ENCODE measurements at places on chromosomes 12 and 14.

DNA sequence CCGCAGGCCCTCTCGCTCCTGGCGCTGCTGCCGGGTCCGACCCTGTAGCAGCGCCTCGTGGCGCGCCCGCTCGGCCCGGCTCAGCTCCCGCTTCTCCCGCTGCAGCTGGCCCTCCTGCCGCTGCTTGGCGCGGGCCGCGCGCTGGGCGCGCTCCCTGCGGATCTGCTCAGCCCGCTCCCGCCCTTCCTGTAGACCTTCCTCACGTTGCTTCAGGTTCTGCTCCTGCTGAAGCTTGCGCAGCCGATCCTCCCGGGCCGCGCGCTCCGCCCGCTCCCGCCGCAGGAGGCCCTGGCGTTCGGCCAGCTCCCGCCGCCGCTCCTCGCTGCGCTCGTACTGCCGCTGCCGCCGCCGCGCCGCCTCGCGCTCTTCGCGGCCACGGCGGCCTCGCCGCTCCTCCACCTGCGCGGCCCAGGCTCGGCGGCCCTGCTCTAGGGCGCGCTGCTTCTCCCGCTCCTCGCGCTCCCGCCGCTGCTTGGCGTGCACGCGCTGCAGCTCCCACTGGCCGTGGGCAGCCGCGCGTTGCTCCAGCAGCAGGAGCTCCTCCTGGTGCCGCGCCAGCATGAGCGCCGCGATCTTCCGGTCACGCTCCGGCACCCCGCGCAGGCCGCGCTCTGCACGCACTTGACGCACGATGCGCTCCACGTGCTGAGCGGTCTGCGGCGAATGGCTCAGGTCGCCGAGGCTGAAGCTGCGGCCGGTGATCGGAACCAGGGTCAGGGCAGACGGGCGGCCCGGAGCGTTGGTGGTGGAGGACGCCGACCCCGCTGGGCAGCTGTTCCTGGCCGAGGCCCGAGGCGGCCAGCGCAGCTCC, 2.4 kb downstream of the CCDC177 start:
- no peak for DNase-seq

GRCh38 chr12:58916161-58916621, 4.1 kb downstream of the LRIG3 start:
- DNase-seq = no peak

DNA sequence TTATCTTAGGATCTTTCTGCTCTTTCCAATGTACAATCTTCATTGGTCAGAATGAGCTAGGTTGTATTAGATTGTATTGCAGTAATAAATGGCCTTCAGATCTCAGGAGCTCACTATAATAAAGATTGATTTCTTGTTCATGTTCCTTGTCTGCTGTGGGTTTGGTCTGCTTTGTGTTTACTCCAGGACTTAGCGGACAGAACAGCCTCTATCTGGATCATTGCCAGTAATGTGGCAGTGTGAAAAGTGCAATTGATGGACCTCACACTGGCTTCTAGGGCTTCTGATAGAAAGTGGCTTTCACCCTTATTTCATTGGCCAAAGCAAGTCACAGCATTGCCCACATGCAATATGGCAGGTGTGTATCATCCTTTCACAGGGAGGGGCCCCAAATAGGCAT, 81.2 kb downstream of the BTG1 start:
- no peak for DNase-seq

DNA sequence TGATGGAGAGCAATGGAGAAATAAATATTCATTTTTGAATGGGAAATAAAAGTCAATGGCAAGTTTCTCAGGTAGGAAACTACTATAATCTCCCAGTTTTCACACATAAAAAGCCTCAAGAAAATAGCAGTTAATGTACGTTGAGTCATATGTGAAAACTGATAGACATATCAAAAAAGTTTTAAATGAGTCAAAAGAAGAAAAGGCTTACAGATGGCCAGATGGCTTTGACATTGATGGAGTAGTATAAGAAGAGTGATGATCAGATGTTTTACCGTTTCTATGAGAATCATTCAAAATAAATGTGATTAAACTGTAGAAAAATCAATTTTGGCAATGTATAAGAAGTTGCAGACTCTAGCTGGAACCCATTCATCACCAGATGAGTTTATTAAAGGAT, 97.8 kb downstream of the LLPH start:
- DNase-seq = no peak

DNA sequence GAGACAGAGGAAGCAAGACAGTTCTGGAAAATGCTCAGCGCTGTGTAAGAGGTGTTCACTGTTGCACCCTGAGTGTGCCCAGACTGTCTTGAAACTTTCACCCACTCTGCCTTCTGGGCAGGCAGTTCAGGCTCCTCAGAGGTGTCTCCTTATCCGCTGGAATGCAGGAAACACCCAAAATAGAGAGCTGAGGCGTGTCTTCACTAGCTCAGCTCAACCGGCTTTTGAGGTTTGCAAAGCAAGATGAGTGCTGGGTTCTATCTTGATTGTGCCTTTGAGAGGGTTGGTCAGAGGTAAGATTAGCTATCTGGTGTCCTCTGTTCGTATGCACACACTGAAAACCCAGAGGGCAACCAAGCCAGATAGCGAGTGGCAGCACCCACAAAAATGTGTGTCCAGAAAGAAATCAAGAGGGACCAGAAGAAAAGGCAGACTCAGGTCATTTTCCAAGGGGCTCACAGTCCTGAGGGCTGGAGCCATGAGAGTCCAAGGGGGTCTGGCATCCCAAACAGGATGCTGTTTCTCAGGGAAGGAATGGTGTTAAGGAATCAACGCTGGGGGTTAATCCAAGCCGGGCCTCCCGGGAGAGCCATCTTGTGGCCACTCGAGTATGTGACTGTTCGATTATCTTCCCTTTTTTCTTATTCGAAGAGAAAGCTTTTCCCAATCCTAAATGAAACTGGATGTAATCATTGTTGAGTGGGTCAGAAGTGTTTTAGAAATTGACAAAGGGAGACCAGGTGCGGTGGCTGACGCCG, 47.1 kb downstream of the TBX3 start:
- DNase-seq = no peak

GRCh38 chr12:47903927-47904712, 674 bp downstream of the VDR start:
- no peak for DNase-seq

DNA sequence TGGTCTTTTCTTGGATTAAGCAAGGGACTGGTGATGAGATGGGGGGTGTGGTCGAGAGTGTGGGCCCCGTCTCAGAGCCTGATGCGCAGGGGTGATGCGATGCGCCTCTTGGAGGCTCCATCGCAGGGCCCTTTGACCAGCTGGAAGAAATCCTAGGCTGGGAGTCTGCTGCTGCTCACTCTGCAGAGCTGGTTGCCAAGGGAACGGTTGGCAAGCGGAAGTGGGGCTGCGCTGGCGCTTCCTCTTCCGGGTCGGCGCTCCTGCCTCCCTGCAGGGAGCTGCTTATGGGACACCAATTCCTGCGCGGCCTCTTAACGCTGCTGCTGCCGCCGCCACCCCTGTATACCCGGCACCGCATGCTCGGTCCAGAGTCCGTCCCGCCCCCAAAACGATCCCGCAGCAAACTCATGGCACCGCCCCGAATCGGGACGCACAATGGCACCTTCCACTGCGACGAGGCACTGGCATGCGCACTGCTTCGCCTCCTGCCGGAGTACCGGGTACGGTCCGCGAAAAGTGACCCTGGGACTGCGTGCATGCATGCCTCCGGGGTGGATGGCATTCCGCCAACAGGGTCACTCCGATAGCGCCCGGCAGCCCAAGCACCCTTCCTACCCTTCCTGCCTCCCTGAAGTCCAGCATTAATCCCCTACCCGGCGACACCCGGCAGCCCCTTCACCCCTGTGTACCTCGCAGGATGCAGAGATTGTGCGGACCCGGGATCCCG, at the start of gene MYG1:
TSS of gene MYG1 (plus strand) at position 242 of the 727 bp plus-strand sequence. CDS start at position 285, 43 bp downstream.
- DNase-seq = peak; percentile 82

GRCh38 chr12:132105467-132105866, 38.7 kb downstream of the DDX51 start:
- no peak for DNase-seq

DNA sequence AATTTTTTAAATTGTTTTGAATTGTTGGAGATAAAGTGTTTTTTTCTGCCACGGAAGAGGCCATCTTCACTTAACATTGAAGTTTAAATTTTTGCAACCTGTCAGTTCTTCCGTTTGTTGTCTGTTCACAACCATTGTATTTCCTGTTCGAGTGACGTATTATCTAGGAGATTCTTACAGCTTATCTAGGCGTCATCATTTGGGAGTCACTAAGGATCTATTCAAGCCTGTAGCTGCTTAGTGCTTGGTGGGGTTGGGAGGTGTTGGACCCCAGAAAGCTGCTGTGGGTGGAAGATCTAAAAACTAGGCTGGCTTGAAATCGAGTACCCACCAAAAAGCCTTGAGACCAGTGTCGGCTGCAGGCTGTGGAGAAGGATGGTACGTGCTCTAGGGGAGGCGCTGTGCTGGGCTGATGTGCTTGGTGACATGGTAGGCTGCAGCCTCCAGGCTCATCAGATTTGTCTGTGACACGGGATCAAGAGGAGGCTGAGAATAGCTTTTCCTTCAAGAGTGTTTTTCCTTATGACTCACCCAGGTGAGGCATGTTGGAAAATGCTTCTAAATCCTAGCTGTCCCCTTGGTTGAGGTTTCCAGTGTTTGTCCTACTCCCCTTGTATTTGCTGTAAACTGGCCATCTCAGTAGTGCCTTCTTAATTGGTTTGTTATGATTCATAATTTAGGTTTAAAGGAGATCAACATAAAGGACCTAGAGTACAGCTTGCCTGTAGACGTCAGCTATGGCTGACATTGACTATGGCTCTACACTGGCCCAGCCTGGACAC, 57.8 kb downstream of the ATG14 start:
- DNase-seq = no peak

GRCh38 chr14:29663281-29663801, 264.3 kb downstream of the PRKD1 start:
- DNase-seq = no peak

DNA sequence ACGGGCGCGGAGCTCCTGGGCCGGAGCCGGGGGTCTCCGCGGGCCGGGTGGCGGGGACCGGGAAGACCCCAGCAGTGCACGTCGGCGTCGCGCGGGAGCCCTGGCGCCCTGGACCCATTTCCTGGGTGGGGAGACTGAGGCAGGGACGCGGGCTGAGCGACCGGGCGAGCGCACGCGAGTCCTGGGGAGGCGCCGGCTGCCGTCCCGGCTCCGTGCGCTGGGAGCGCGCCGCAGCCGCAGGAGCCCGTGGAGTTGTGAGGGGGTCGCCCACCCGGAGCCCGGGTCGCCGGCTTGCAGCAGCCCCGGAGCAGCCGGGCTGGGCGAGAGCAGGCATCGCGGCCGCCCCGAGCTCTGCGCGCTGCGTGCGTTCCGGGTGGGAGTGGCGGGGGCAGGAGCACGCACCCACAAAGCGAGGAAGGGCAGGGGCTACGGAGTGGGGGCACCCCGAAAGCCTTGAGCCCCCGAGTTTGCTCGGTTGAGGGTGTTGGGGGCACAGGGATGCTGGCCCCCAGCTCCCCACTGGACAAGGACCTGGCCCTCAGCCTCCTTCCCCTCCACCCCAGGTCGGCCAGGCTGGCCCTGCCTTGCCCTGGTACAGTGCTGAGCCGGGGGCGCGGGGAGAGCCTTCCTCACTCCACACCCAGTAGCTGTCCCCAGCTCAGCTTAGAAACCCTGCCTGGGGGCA, 620 bp downstream of the MMP17 start:
- no peak for DNase-seq

DNA sequence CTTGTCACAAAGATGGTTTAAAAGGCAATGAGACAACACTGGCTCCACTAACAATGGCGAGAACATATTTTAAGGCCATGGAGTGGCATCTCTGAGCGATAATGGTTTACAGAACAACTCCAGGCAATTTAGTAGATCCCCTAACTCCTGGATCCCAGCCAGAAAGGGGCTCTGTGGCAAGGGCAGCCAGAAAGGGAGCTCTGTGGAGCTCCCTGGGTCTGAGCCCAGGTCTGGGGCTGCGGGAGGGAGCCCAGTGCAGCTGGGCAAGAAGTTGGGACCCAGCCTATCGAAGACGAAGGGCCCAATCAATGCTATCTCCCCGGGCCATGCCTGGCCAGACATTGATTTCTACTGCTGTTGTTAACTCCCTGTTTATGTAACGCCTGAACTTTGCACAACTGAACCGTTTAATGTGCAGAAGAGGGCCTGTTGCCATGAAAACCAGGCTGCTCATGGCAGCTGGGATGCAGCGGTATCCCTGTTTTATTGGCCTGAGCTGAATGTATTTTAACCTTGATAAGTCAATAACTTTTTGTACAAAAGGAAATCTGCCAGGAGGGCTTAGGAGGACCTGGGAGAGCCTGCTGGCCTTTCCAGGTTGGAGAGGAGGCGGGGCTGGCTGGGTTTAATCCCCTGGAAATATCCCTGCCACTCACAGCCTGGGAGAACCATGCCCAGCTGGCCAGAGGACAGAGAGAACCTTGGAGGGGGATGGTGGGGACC, 6.7 kb upstream of the FAM222A start:
- peak; percentile 5 for DNase-seq

DNA sequence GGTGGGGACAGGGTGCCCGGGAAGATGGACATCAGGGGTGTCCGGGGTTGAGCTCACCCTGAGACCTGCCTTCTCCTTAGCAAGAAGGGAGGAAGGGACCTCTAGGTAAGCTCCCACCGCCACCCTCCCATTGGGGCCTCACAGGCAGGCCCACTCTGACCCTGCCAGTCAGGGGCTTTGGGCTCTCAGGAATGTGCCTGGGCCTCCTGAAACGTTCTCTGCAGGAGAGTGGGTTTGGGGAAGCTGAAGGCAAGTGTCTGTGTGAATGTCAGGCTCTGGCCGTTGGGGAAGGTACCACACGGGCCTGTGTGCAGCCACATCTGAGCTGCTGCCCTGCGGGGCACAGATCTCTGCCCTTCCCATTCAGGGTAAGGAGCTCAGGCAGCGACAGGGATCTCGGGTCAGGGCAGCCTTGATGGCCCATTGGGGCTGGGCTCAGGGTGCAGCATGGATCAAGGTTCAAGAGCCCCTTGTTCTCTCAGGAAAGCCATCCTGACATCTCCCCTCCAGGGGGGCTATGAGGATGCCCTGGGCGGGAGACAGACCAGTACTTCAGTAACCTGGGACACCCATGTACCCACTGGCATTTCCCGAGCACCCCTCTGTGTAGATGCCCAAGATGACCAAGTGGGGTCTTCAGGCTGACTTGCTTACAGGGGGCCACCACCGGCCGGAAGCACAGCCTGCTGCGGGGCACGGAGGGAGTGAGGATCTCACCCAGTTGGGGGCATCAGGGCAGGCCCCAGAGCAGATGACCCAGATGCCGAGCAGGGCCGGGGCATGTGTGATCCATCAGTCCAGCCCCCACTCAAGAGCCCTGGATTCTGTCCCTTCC, 29.7 kb downstream of the FAM222A start:
- DNase-seq = no peak

GRCh38 chr12:59675461-59675860, 79.6 kb downstream of the SLC16A7 start:
- no peak for DNase-seq

DNA sequence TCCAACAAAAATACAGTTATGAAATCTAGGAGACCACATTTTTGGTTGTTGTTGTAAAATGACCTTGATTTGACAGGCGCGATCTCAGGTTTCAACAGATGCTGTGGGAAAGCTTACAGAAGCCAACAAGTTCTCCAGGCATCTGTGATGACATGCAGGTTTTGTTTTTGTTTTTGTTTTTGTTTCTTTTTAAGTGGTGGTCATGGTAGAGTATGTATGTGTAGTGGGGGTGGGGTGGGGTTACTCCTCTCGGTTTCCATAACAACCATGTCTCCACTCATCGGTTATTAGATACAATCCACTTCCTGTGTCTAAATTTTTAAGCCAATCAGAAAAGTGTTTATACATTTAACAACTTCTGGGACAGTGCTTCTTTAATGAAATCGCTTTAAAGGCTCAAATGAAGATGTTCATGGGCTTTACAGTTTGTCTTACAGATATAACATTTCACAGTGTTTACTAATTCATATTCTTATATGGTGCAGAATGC, 199.9 kb upstream of the FOXN3 start:
- DNase-seq = no peak
